ENCODE measurements at places on chromosomes 1 and 21.

DNA sequence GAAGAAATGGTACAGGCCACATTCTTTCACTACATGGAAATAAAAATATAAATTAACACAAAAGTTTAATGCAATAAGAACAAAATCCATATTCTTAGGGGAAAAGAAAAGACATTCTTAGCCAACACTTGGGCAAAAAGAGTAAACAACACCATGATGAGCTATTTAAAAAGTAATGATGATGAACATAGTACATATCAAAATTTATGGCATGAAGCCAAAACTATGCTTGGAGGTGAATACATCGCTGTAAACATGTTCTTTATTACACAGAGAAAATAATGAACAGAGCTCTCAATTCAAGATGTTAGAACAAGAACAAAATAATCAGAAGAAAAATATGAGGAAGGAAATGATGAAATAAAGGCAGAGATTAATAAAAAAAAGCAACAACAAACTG lies 158.2 kb downstream of the ZSCAN20 start:
- no peak for ATAC-seq

DNA sequence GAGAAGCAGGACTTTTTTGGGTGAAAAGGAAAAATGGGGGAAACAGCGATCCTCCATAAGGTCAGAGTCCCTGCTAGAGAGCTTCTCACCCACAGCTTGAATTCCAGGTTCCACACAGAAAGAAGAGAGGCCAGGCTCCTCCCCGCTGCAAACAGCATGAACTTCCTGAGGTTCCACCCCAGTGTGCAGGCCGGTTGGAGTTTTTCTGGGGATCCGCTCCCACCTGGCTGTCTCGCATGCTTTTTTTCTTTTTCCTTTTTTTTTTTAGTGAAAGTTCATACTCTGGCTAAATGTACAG lies 595.1 kb upstream of the ZP4 start:
- no peak for ATAC-seq

- no peak for ATAC-seq
These were observed 7.4 kb downstream of the SEMA4A start for GRCh38 chr1:156160743-156161171.

DNA sequence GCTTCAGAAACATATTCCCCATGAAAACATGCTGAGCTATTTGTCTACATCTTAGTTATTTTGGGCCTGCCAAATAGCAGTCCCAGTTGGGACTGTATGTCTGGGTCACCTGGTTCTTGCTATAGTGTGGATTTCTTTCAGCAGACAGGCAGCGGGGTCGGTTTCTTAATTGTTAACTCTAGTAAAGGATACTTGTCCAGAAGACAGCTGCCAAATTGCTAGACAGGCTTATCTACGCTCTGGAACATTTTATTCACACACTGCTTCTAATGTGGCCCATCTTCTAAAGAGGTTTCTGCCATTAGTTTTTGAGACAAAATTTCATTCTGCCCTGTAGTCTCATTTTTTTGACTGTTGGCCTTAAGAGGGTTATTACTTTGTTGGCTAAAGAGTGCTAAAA lies 217.9 kb downstream of the RWDD3 start:
- no peak for ATAC-seq
